ENCODE measurements at places on chromosomes 4 and X.

- DNase-seq: no peak
These were observed 83.8 kb upstream of the GPR34 start for GRCh38 chrX:41604766-41605543.

DNA sequence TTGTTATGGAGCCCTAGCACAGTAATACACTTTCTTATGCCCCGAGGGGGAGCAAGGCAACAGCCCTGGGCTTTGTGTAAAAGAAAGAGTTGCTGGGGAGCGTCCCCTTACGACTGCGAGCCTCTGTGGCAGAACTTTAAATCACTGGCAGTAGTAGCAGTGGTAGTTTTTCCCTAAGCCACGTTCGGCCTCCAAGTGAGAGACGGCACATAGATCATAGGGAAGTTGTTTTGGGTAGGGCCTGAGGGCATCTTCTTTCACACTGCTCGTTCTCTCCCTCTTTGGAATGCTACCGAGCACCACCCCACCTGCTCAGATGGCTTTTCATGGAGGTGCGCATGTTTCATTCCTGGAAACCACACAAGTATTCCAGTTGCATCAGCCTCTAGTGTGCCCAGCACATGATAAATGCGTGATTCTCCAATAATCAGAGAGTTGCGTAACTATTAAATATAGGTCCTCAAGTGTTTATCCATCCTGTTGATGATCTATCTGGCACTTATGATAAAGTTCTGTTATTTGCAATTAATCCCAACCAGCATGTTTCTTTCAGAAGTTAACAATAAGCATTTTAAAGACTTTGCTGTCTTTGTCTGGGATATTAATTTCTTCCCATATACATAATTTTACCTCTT lies 7.0 kb upstream of the SYNPO2 start:
- DNase-seq: no peak

GRCh38 chr4:148225639-148226038 lies 216.6 kb downstream of the NR3C2 start:
- no peak for DNase-seq

GRCh38 chrX:81205551-81205950 lies 3.6 kb downstream of the SH3BGRL start:
- no peak for DNase-seq
